ENCODE measurements at places on chromosomes 16 and 17. TPM values are rescaled to one million over a fixed set of nuclear protein-coding genes. Genes with fewer than 3 reads are reported as not detected.

ITGA2B gene
- 0.39 TPM for total RNA-seq

PPY gene
- total RNA-seq = not detected

ACSM3 gene
- 5.5 TPM for total RNA-seq

KRT33A gene
- total RNA-seq = not detected

SLC25A39 gene
- 110 TPM for total RNA-seq

ATMIN gene
- total RNA-seq = 26.7 TPM

SMPD3 gene
- total RNA-seq = 3.0 TPM

BCO1 gene
- not detected for total RNA-seq

HS3ST2 gene
- not detected for total RNA-seq

YWHAE gene
- total RNA-seq = 400 TPM

MMP15 gene
- total RNA-seq = 0.95 TPM

AXIN2 gene
- total RNA-seq = 6.2 TPM

CHST6 gene
- total RNA-seq = 0.05 TPM

FAM20A gene
- not detected for total RNA-seq

YBX2 gene
- 1.4 TPM for total RNA-seq

CACNG1 gene
- not detected for total RNA-seq

PRPSAP2 gene
- total RNA-seq = 58.6 TPM
